Hematopoietic multipotent progenitor cell (in vitro differentiated cells): ENCODE measurements at places on chromosomes 11 and 22.

DNA sequence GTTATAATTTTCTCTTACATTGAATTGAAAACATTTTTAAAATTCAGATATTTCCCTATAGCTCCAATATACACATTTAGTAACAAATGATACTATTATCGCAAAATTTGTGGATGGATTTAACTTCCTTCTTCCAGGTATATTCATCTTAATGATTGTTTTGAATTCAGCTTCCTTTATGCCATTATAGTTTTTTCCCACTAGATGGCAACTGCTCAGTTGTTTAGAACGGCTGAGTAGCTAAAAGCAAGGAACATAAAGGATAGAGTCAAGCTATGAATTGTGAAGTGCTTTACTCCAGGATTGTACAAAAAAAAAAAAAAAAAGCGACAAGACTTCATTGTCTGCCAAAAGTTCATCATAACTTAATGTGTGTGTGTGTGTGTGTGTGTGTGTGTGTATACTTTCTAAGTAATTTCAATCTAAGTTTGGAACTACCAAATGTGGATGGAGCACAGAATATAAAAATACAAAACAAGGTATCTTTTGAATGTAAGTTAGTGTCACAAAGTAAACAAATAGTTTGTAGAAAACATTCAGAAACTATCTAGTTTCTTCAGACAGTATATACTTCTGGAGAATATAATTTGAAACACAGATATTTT is 846.4 kb downstream of the DLG2 start:
- no peak for DNase-seq

DNA sequence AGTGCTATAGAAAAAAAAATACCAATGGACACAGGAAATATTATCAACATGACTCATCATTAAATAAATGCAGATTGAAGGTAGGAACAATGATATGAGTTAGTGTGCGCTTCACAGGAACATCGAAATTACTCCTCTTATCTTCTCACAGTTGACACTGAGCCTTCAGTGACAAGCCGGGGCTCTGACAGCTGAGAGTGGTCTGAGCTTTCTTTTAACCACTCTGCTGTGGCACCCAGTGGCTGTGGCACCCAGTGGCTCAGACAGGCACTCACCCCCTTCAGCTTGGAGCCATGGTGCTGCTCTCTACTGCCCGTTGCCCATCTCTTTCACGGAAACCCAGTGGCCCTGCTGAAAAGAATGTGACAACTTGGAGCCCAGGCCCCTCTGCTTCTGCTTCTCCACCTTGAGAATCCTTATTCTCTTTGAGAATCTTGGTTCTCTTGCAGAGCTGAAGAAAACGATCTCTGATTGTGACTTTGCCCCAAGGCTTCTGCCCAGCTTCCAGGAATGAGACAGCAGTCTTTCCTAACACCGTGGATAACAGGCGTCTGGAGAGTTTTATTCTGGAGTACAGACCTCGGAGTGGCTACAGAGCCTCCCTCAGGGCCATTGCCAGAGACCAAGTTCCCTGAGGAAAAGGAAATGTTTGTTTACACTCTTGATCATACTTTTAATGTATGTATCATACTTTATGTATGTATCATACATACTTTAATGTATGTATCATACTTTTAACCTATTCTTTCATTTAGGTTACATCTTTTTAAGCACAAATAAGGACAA is 37.1 kb upstream of the OR8B8 start:
- DNase-seq = no peak

DNA sequence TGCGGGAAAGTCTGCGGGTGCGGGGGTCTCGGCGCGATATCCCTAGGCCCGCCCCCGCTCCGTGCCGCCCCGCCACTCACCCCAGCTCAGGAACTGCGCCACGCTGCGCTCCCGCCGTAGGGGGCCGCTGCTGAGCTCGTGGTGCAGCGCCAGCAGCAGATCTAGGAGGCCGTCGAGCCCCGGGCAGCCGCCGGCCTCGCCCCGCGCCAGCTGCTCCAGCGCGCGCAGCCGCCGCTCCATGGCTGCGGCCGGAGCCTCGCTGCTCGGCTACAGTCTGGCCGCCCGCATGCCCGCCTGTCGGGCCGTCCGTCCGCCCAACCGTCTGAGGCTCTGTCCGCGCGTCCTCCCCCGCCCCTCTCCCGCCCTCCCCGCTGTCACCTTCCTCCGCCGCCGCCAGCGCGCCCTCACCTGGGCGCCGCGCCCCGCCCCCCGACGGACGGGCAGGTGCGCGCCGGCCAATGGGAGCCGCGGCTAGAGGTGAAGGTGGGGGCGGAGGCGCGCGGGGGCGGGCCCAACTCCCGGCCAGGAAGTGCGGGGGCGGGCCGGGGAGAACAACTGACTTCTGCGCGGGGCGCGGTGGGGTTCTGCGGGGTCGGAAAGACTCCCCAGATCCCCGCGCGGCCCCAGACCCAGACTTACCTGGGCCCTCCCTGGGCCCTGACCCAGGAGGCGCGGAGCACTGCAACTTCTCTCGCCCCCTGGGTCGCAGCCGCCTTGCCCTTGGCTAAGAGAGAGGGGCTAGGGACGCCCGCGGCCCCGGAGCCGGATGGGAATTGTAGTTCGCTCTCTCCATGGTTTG is at the start of gene CDC42BPG:
CDC42BPG (minus strand) TSS at position 324 of the 799 bp plus-strand sequence; CDS start at position 240, 84 bp downstream.
- peak; percentile 76 for DNase-seq

- DNase-seq = no peak
Observed at GRCh38 chr11:118870396-118871343, 13.0 kb upstream of the CXCR5 start.

DNA sequence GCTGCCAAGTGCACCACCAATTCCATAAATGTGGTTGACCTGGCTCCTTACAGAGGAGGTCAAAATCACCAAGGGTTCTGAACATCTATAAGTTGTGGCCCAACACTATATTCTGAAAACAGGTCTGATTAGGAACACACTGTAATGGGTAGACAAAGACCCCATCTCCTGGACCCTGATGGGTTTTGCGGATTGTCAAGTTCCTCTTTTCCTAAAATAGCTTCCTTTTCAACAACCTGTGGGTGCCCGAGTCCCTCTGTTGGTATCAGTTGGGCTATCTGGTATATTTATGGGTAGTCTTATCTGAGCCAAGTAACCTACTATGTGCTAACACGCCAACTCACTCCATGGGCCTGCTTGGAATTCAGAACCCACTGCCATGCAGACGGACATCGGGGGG is 9.9 kb upstream of the CACNG2 start:
- no peak for DNase-seq

- no peak for DNase-seq
Observed at GRCh38 chr22:38314933-38315822, 2.1 kb downstream of the CSNK1E start.

GRCh38 chr11:34379079-34379478 is 21.3 kb upstream of the ABTB2 start:
- DNase-seq = peak; percentile 19

DNA sequence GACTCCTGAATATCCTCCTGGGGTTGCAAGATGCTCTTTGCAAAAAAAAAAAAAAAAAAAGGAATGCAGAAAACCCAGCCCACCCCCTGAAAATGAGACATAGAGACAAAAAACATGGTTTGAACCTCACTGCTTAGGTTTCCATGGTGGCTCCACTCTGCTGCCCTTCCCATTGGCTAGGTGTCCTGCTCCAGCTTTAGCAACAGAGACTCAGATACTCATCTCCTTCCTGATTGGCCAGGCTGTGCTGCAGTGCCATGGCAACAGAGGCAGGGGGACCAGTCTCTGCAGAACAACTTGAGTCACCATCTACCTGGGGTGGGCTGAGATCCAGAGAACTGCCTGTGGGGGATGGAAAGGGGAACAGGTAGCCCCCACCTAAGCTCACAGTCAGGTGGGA is 17.4 kb upstream of the YWHAH start:
- no peak for DNase-seq

DNA sequence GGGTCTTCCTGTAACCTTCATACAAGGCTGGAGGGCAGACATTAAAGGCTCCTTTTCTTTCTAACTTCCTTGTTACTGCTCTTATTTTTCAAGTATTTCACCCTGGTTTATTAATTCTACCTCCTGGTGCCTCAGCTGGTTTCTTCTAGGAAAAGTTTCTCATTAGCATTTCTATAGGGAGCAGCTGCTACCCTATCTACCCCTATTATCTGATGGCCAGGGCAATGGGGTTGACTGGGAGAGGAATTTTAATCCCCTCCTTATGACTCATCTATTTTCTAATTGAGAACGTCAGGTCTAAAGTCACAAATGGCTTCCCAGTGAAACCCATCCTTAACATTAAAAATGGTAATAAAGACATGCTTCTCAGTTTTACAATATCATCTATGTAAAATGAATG is 5.0 kb downstream of the MAP6 start:
- DNase-seq = no peak

GRCh38 chr11:111938687-111939160 is 1.6 kb downstream of the DIXDC1 start:
- DNase-seq = peak; percentile 78

DNA sequence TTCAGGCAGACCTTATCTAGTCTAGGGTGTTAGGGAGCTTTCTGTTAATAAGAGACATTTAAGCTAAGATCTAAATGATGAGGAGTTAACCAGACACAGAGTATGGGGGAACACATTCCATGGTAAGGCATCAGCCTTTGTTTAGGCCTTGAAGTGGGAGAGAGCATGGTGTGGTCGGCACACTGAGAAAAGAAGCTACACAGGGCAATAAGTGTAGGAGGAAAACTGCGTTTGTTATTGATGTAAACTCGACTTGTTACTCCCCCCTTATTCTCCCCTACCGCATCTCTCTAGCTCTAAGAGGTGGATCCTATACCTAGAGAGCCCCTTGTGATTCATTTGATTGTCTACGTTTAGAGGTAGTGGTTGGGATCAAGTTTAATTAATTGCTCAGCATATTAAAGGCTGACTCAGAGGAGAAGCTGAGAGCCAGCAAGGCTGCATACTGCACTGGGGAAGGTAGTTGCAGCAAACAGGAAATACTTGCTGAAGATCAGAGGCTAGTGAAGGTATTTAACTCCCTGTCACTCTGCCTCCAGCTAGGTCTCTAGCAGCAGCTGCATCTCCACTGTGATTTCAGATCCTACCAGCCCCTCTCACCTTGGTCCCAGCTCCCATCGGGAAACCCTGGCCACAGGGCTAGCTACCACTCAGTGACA is 86.8 kb upstream of the TEAD1 start:
- DNase-seq = no peak

DNA sequence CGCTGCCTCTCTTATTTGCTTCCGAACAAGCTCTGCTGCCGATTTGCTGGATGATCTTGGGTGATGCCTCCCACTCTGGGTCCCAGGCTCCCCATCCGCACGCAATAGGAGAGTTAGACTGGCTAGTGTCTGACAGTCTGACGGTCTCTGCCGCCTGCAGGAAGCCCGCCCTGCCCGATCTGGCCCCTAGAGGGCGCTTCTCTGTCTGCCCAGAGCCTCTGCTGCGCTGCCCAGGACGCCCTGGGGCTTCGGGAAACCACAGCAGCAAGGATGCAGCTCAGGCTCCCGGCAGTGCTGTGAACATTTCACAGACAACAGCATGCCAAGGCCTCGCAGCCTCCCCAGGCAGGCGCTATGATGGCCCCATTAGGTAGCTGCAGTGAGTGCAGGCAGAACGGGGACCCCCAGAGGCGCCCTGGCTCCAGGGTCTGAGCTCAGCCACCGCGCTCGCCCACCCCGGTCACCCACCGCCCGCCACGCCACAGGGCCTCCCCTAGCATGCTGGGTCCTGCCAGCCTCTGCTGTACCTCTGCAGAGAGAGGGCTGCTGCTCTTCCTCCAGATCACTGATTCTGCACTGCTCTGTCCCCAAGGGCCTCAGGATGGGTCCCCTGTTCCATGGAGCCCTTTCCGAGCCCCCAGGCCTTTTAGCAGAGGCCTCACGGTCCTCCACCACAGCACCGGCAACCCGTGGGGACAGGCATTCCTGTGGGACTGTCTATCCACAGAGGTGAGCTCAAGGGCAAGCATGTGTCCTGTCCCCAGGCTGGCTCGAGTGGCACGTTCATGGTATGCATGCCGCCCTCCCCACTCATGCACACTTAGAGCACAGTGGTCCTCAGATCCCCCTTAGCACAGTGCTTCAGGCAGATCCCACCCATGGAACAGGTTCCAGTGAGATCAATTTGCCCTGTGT is 4.3 kb upstream of the BAIAP2L2 start:
- peak; percentile 69 for DNase-seq
